ENCODE measurements at places on chromosomes 7 and 10. TPM values are rescaled to one million over a fixed set of nuclear protein-coding genes. Genes with fewer than 3 reads are reported as not detected.

Gene MALRD1
- 0.11 TPM for total RNA-seq

Gene CHN2
- 6.6 TPM for total RNA-seq

Gene FGFBP3
- total RNA-seq: 27.6 TPM

Gene CEP55
- 57.7 TPM for total RNA-seq

Gene LYZL1
- not detected for total RNA-seq

Gene AOAH
- total RNA-seq: 5.9 TPM

Gene HOXA9
- not detected for total RNA-seq

Gene PRR15
- total RNA-seq: 0.77 TPM

Gene DPCD
- total RNA-seq: 71.1 TPM

Gene SPDYE5
- total RNA-seq: not detected

Gene MYH16
- not detected for total RNA-seq

Gene ACTA2
- 19.0 TPM for total RNA-seq

Gene OR6V1
- not detected for total RNA-seq

Gene PPA1
- total RNA-seq: 203 TPM

Gene HMX2
- 0.21 TPM for total RNA-seq

Gene MOGAT3
- total RNA-seq: not detected

Gene SLC39A12
- 0.22 TPM for total RNA-seq

Gene TWIST1
- not detected for total RNA-seq

Gene TMEM270
- not detected for total RNA-seq

Gene SPDYE18
- not detected for total RNA-seq

Gene CALU
- 176 TPM for total RNA-seq

Gene PNPLA8
- 33.4 TPM for total RNA-seq

Gene CTAGE15
- total RNA-seq: 0.19 TPM

Gene CXCL12
- 0.09 TPM for total RNA-seq

Measured in neural progenitor cell (in vitro differentiated cells).